Stimulated activated CD4-positive, alpha-beta T cell treated with anti-CD3 and anti-CD28 coated beads, Interleukin-4, amount 100 ng/mL, for 1 hour (primary cell): ENCODE measurements at places on chromosomes 2 and 18.

GRCh38 chr2:159146996-159147666 lies 139.4 kb downstream of the WDSUB1 start:
- DNase-seq = no peak

- DNase-seq = no peak
These were observed 543.7 kb downstream of the TRIB2 start for GRCh38 chr2:13260402-13260801.

DNA sequence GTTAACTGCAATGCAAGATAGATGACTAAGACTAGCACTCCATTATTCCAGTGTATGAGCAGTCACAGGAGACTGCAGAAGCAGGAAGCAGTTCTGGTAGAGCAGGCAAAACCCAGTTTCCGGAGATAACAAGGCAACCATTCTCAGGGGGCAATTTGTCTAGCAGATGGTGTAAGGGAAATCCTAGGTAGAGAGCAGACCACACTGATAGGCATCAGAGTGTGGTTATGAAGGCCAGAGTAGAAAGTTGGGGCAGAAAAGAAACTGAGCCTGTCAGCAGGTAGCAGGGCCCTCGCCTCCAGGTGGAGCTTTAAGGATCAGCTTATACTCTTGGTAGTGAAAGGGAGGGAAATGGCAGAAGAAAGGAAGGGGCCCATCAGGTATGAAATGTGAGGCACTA lies 164.4 kb downstream of the PDE11A start:
- no peak for DNase-seq

DNA sequence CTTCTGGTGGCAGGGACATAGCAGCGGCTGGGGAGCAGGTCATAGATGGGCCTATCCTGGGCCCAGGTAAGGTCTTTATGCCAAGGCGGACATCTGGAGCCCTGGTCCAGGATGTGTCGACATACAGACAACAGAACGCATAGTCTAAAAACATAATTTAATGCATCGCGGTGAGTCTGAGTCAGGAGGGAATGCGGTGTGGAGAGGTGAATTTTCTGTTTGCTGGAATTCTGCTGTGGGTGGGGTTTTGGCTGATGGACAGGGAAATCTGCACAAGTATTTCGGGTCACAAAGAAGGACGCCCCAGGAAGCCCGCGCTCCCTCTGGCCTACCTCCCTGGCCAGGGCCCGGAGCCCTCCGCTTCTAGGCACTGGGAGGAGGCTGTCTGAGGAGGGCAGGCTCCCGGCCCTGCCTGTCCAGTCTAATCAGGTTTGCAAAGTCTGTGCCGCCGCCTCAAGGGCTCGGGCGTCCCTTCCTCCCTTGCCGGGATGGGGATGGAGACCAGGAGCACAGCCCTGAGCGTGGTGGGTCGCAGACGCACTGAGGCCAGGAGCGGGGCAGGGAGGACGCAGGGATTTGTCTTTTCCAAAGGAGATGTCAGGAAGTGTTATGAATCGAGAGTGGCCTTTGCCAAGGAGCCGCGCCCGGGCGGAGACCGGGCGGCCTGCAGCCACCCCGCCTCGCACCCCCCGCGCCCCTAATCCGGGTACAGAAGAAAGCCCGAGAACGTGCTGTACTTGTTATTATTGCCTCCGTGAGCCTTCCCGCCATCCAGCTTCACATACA lies 2.3 kb downstream of the C1QL2 start:
- no peak for DNase-seq

GRCh38 chr2:144364944-144365738 lies 154.8 kb downstream of the ZEB2 start:
- DNase-seq = no peak

GRCh38 chr18:53093636-53094035 lies 753.6 kb downstream of the DCC start:
- no peak for DNase-seq

- DNase-seq = no peak
These were observed 147.2 kb upstream of the L3MBTL4 start for GRCh38 chr18:6561862-6562291.

DNA sequence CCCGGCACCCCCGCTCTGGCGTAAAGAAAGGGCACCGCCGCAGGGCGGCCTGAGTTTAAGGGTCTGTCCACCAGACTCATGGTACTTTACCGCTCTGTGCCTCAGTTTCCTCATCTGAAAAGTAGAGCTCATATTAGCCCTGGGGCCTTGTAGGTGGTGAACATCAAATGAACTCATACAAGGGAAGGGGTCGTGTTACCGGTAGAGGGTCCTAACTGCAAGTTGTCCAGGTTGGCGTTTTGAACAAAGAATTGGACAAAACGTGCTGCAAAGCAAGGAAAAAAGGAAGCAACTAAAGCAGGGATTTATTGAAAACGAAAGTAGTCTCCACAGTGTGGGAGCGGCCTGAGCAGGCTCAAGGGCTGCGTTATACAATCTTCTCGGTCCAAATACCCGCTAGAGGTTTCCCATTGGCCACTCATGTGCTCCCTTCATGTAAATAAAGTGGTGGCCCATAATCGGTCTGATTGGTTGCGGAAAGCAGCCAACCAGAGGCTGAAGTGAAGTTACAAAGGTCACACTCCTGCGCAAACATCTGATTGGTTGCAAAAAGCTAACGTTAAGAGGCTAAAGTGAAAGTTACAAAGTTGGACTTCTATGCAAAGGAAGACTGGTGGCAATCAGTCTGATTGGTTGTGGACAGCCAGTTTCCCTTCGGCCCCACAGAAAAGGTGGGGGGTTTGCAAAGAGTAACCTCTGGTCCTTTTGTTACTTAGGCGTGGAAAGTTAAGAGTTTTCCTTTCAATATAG lies 80.7 kb upstream of the LDLRAD4 start:
- DNase-seq = peak; percentile 29
